ENCODE measurements at places on chromosomes 4 and X. TPM values are rescaled to one million over a fixed set of nuclear protein-coding genes. Genes with fewer than 3 reads are reported as not detected.

The USP17L27 gene
- total RNA-seq: not detected

The OTC gene
- 1.4 TPM for total RNA-seq

The ANOS1 gene
- total RNA-seq: not detected

The HSD17B13 gene
- 1.9 TPM for total RNA-seq

The FGFBP1 gene
- total RNA-seq: 7.0 TPM

Data from transverse colon (tissue), 4 donors.